ENCODE measurements at places on chromosomes 16 and 17. TPM values are rescaled to one million over a fixed set of nuclear protein-coding genes. Genes with fewer than 3 reads are reported as not detected.

DNA sequence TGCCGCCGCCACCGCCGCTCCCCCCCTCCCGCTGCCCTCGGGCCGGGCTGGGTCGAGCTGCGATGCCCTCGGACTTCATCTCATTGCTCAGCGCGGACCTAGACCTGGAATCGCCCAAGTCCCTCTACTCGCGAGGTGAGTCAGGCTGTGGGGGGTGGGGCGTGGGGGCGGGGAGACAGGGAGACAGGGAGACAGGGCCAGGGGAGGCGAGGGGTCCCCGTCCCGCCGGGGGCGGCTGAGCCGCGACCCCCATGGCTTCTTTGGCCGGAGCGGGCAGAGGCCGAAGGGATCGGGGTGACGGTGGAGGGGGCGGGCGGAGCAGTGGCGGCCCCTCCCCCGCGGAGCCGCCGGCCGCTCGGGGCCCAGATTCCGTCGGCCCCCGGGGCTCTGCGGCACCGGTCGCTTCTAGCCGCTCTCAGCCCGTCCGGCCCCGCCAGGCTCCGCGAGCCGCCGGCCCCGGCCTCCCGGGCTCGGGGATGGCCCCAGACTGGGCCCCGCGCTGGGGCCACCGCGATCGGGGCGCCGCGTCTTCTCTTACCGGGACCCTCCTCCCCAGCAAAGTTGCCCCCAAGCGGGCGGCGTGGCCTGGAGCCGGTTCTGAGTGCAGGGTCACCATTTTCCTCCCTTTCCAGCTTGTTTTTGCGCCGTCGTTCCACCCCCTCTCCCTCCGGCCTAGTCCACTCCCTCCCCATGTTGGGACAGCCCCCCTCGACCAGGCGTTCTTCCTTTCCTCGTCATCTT lies 644 bp downstream of the NFAT5 start:
- H3K27ac ChIP-seq: peak overlapping the region; percentile 80
- H3K27me3 ChIP-seq: no peaks in the 10 kb centered on the region
- peak overlapping the region; percentile 99 for H3K4me3 ChIP-seq
- peak; percentile 87 for DNase-seq

DNA sequence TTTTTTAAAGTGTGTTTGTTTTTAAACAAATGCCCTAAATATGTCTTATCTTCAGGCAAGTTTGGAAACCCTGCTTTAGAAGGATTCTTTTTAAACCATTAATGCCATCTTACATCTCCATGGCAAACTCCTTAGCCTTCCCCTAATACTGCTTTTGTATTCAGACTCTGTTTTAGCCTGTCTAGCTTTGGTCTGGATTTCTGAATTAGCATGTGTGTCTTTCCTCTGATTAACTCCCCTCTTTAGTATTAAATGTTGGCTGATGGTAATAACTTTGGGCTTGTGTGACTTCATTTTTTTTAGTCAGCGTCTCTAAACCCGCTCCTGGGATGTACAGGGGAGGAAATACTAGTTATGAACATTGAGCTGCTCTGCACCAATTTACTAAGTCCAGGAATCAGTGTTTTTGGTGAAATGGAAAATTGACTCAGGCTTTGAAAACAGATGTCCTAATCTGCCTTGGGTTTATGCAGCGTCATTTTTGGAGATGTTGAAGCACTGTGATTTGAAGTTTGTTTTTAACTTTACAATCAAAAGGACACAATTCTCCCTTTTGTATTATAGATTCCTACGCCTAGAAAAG lies 22.2 kb downstream of the WIPF2 start:
- H3K27ac ChIP-seq: peak overlapping the region; percentile 14
- no peaks in the 10 kb centered on the region for H3K27me3 ChIP-seq
- H3K4me1 ChIP-seq: no peaks in the 10 kb centered on the region
- H3K36me3 ChIP-seq: no peaks in the 10 kb centered on the region
- H3K4me3 ChIP-seq: no peak overlapping the region

DNA sequence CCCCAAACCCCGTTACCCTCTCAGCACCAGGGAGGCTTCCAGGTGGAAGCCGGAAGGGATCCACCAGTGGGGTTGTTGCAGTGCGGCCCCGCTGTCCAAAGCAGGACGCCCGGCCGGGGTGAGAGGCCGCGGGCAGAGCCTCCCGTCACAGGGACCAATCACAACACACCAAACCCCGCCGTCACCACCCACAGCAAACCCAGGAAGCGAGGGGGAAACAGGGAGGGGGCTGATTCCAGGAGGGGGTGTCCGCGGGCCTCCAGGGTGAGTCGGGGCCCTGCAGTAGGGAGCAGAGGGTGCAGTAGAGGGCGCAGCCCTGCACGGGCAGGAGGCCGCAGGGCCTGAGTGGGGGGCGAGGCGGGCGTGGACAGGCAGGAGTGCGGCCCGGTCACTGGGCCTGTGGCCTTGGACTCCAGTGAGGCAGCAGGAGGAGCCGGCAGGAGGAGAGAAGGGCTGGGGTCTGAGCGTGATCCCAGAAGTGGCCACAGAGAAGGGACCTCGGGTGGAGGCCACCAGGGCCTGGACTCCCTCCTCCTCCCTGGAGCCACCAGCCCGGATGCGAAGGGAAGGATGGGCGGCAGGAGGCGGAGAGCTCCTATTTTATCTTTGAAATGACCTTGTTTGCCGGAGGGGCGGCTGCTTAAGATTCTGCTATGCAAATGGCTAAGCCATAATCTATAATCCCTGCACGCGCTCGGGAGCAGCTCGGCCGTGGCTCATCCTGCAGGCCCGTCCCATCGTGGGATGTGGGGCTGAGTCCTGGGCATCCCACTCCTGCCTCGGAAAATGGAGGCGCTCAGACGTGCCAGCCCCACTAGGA lies 41.5 kb downstream of the ZFPM1 start:
- no peak overlapping the region for H3K4me3 ChIP-seq
- DNase-seq: peak; percentile 80
- H3K27me3 ChIP-seq: no peaks in the 10 kb centered on the region

DNA sequence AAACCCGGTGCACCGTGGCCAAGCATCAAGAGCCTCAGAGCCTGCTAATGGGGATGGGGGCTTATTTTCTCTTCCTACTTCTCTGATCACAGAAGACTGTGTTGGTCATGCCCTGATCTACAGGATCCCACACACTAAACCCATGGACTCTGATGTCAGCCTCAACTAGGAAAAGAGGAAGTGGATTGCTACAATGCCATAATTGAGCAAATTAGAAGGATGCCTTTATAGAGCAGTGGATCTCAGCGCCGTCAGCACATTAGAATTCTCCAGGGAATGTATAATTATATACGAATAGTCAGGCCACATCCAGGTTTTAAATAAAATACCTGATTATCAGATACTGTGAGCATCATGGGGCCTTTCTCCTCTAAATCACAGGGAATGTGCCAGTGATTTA lies 64.8 kb downstream of the VAT1L start:
- H3K27ac ChIP-seq: no peak overlapping the region
- H3K4me1 ChIP-seq: no peaks in the 10 kb centered on the region
- no peak for DNase-seq
- H3K36me3 ChIP-seq: no peaks in the 10 kb centered on the region
- H3K4me3 ChIP-seq: no peak overlapping the region

DNA sequence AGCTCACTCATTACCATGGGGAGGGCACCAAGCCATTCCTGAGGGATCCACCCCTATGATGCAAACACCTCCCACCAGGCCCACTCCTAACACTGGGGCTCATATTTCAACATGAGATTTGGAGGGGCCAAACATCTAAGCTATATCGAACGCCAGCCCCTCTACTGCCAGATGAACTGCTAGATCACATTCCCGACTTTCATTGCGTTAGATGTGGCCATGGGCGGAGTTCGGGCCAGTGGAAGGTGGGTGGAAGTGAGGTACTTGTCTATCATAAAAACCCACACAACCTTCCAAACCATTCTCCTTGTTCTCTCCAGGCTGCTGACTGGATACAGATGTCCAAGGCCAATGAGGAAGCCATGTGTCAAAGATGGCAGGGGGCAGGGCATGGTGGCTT lies 27.0 kb upstream of the ANKRD40CL start:
- DNase-seq: no peak
- H3K4me1 ChIP-seq: peaks cover 5% of the 10 kb centered on the region
- no peak overlapping the region for H3K4me3 ChIP-seq
- H3K27me3 ChIP-seq: no peaks in the 10 kb centered on the region

GRCh38 chr16:86501989-86502855 lies 8.1 kb upstream of the FOXF1 start:
- peaks cover 8% of the 10 kb centered on the region for H3K4me1 ChIP-seq
- H3K27me3 ChIP-seq: peaks cover 100% of the 10 kb centered on the region
- no peak for DNase-seq
- no peaks in the 10 kb centered on the region for H3K36me3 ChIP-seq
- no peak overlapping the region for H3K4me3 ChIP-seq

DNA sequence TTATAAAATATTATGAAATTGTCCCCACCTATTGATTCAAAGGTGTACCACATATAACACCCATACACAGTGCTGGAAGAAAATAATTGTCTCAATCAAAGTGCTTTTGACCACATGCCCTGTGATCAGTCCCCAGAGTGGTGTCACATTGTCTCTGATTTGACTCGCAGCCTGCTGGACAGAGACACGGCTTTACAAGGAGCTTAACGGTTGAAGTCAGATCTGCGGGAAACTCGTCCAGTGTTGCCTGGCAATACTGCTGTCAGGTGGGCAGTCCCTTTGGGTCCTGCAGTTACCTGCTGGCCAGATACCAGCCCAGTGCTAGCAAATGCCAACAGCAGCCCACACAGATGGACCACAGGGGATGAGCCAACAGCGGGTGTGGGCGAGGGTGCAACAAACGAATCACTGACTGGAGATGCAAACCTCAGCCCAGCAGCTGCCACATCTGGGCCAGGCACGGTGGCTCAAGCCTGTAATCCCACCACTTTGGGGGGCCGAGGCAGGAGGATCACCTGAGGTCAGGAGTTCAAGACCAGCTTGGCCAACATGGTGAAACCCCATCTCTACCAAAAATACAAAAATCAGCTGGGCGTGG lies 26.2 kb upstream of the SSTR2 start:
- H3K36me3 ChIP-seq: no peaks in the 10 kb centered on the region
- H3K27me3 ChIP-seq: peaks cover 36% of the 10 kb centered on the region
- no peak overlapping the region for H3K27ac ChIP-seq
- DNase-seq: no peak
- no peak overlapping the region for H3K4me3 ChIP-seq

DNA sequence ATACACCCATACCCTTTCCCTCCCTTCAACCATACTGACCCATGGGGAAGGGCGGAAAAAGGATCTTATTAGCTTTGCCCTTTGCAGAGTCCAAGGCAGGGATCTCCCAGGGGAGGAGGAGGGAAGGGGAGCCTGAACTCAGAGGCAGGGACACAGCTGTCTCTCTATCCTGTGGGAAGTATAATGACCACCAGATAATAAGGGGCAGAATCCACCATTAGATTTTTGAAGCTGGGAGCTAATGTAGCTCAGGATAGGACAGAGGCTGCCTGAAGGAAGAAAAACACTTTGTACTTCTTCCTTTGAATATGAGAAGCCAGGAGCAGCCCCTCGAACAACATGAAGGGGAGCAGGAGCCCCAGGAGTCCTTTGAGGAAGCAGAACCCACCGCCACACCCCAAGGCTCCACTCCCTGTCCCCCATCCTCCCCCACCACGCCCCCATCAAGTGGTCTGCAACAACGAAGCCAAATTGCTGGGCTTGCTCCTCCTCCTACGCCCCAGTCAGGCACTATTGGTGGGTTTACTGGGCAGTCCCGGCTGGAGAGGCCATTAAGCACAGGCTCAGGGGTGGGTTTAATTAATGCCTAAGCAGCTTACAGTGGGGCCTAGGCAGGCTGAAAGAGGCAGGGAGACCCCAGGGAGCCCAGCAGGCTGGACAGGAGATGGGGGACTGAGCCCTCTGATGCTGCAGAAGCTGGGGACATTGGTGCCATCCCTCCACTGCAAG lies 5.3 kb downstream of the MPP2 start:
- no peaks in the 10 kb centered on the region for H3K4me1 ChIP-seq
- H3K36me3 ChIP-seq: no peaks in the 10 kb centered on the region
- peak; percentile 69 for DNase-seq
- peaks cover 41% of the 10 kb centered on the region for H3K27me3 ChIP-seq
- H3K27ac ChIP-seq: peak overlapping the region; percentile 10

- H3K4me3 ChIP-seq: no peak overlapping the region
- peaks cover 19% of the 10 kb centered on the region for H3K36me3 ChIP-seq
- no peaks in the 10 kb centered on the region for H3K27me3 ChIP-seq
Observed at GRCh38 chr16:87439926-87440325, 47.8 kb downstream of the MAP1LC3B start.

- H3K36me3 ChIP-seq: peaks cover 78% of the 10 kb centered on the region
- DNase-seq: no peak
- no peak overlapping the region for H3K27ac ChIP-seq
- H3K4me3 ChIP-seq: no peak overlapping the region
- H3K27me3 ChIP-seq: no peaks in the 10 kb centered on the region
Observed at GRCh38 chr16:57766714-57767348, 31.3 kb downstream of the KATNB1 start.

- no peak overlapping the region for H3K27ac ChIP-seq
- H3K4me3 ChIP-seq: no peak overlapping the region
- no peaks in the 10 kb centered on the region for H3K4me1 ChIP-seq
- H3K27me3 ChIP-seq: no peaks in the 10 kb centered on the region
- H3K36me3 ChIP-seq: peaks cover 13% of the 10 kb centered on the region
- DNase-seq: no peak
Observed at GRCh38 chr16:67933805-67934204, 2.1 kb upstream of the CTRL start.

DNA sequence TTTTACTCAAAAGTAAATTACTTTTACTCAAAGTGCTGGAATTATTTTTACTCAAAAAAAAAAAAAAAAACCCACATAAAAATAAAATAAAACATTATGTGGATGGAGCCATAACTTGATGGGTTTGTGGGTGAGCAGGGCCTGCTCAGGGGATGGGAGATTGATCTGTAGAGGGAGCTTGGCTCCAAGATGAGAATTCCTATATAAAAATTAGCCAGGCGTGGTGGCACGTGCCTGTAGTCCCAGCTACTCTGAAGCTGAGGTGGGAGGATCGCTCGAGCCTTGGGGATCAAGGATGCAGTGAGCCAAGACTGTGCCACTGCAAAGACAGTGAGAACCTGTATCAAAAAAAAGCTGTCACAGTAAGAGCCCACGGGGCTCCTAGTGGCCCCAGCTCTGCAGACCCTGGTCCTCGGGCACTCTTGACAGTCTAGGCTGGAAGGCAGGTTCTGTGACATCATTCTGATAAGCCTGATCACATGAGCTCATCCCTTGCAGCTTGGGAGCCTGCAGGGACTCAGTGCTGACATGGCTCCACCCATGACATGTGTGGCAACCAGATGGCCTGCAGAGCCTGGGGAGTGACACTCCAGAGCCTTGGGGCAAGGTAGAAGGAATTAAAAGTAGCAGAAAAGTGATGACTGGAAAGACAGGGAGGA lies 42.5 kb downstream of the ST3GAL2 start:
- no peaks in the 10 kb centered on the region for H3K4me1 ChIP-seq
- peaks cover 78% of the 10 kb centered on the region for H3K36me3 ChIP-seq
- peak overlapping the region; percentile 29 for H3K27ac ChIP-seq
- H3K4me3 ChIP-seq: no peak overlapping the region
- no peak for DNase-seq

Gene ARHGAP23
- total RNA-seq: 18.0 TPM

Gene CDH5
- total RNA-seq: not detected

Data from endodermal cell (in vitro differentiated cells).